ENCODE measurements at places on chromosomes 7 and 10.

GRCh38 chr10:23094786-23095403, 484 bp upstream of the MSRB2 start:
- no peak for DNase-seq

DNA sequence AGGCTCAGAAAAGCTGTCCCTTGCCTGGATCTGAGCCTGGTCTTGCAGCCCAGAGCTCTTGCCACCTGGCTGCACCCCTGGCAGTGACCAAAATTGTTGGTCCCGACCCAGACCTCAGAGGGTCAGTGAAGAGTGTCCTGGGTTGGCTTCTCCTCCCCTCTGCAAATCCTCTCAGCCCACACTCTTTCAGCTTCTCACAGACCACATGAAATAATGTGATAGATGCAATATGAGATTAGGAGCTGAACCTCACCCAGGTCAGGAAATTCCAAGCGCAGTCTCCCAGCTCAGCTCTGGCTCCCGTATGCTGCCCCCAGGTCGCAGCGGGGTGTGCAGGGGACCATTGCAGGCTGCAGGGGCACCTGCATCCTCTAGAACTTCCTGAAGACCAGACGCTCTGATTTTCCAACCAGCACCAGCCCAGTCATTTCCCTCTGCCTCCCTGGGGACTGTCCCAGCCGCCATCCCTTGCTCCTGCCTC, 19.6 kb upstream of the RET start:
- no peak for DNase-seq

DNA sequence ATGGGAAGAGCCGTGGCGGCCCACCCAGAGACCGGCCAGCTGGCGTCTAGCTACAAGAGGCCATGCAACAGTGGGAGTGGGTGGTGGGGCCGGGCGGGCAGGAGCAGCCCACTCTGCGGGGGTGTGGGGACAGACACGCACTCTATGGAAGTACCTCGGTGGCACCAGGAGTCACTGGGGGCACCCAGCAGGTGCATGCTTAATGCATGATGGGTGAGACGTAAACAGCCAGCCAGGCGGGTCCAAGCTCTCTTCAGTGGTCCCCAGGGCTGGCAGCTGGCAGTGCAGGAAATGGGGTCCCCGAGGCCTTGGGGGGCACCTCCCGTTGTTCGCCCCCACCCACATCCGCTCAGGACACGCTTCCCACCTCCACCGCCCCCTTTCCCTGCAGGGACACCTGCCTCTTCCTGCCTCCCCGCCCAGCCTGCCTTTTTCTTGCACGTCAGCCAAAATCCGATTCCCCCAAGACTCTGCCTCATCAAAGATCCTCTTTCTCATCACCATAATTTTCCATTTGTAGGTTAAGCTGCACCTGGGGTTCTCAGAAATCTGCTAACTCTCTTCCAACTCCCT, 22.6 kb upstream of the PSMG3 start:
- DNase-seq = no peak

- no peak for DNase-seq
Observed at GRCh38 chr7:158362912-158363905, 224.4 kb downstream of the PTPRN2 start.

DNA sequence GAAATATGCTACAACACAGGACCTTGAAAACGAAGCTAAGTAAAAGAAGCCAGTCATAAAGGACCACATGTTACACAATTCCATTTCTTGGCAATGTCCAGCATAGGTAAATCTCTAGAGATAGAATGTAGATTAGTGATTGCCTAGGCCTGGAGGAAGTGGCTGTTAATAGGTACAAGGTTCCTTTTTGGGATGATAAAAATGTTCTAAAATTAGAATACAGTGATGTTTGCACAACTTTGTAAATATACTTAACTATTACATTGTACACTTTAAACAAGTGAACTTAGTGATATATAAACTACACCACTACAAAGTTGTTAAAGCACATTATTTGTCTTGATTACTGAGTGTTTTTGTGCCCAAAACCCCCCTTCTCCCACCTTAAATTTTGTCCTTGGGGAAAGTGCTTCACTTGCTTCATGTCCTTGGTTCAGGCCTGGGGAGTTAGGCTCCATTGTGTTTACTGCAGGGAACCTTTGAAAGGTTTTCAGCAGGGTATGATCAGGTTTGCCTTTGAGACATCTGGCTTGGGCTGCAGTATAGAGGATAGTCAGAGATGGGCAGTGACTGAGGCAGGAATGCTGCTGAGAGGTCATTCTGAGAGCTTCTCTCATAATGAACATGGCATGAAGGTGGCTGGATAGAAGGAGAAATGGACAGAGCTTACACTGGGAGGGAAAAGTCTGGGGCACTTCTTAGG, 1052.6 kb downstream of the REEP3 start:
- no peak for DNase-seq

GRCh38 chr10:63522277-63522687, 1.1 kb downstream of the REEP3 start:
- DNase-seq = no peak

DNA sequence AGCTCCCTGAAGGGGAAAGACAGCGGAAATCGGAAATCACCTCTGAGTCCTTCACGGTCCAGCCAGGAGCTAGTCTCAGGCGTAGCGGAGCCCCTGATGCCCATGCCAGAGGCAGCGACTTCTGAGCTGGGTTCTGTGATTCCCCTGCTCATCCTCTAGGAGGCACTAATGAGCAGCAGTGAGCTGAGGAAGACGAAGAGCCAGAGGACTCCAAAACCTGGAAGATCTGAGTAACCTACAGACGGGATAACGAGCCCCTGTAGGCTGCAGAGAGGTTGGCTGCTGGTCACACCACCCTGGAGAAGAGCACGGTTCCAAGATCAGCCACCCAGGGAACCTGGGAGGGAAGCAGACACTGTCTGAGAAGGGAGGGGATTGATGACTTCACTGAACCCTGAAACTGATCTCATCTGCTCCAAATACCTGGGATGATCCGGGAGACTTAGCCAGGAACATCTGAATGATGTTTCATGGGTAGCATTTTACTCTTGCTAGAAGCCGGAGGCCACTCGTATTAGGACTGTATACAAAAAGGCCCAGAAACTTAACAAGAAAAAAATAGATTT, 304.1 kb downstream of the PAXIP1 start:
- no peak for DNase-seq

GRCh38 chr10:72746426-72747363, 54.8 kb downstream of the MCU start:
- no peak for DNase-seq

- DNase-seq = no peak
Observed at GRCh38 chr10:119784340-119785067, 58.7 kb downstream of the INPP5F start.

DNA sequence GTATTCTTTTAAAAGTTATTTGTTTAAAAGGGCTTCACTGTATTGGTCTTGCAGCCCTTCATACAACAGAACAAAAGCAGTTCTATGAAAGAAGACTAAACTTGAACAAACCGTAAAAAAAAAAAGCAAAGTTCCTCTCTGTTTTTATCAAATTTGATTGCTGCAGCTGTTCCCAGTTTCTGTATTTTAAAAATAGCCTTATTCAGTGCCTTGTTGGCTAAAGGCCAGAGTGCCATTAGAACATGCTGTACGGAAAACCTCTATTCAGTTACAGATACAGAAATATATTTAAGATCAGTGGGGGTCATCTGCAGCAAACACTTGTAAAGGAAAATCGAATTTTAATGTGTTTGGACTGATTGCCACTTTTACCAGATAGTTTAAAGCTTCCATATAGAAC, 207.8 kb upstream of the ETV1 start:
- no peak for DNase-seq

- DNase-seq = no peak
Observed at GRCh38 chr10:3735175-3735574, 49.8 kb downstream of the KLF6 start.

- no peak for DNase-seq
Observed at GRCh38 chr7:94921911-94922310, 14.5 kb downstream of the PPP1R9A start.

DNA sequence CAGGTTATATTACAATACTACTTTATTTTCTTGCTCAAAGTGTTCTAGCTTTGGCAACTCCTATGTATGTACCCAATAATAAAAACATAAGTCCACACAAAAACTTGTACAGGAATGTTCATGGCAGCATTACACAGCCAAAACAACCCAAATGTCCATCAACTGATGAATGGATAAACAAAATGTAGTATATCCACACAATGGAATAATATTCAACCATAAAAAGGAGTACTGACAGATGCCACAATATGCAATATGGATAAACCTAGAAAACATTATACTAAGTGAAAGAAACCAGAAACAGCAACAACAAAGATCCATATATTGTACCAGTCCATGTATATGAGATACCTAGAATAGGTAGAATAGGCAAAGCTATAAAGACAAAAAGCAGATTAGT, 21.0 kb downstream of the PPA1 start:
- no peak for DNase-seq

GRCh38 chr7:126557271-126557670, 695.5 kb downstream of the GRM8 start:
- DNase-seq = no peak

GRCh38 chr10:86198271-86198670, 168.3 kb downstream of the GRID1 start:
- no peak for DNase-seq

DNA sequence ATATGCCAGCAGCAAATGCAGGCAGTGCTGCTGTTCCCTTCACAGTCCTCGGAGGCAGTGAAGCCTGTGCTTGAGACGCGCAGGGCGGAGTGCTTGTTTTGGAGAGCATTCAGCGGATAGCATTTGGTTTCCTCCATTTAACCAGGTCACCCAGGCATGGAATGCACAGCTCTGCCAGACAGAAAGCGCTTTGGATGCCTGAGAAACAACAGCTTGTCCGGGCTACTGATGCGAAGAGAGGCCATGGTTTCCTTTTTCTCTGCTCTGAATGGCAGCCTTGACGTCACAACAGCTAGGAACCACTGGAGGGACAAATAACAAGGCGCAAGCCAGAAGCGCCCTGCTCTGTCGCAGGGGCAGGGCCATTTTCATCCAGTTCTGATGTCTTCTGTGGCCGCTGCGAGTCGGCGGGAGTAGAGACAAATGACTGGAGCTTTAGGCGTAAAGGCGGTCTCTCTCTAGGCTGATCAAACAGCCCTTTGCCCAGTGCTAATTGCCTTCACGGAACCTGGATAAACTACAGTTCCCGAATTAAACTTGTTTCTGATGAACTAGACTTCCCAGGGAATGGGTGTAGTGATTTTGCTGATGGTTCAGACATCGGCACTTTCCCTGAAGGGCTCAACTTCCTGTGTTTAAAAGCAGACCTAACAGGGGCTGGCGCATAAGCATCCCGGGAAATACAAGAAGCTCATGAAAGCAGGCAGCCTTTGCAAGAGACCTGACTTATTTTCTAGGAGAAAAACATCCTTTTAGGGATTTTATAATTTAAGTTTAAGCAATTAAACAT, 187.6 kb upstream of the KLF14 start:
- no peak for DNase-seq

- no peak for DNase-seq
Observed at GRCh38 chr7:7321681-7322080, 139.3 kb downstream of the C1GALT1 start.

- no peak for DNase-seq
Observed at GRCh38 chr7:110569486-110570205, 521.3 kb upstream of the LRRN3 start.

DNA sequence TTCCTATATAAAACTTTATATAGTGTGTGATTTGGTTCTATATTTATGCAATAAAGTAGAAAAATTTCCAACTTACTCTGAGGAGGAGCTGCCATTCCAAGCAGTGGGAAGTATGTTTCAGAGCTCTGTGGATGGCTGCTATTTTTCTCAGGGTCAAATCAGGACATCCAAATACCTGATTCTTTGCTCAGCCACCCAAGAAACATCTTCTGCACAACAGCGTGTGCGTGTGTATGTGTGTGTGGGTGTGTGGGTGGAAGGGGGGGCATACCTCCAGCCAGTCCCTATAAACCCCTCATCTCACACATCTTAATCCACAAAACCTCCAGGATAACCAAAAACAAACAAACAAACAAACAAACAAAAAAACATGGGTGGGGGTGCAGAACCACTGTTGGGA, 66.3 kb upstream of the EMX2 start:
- no peak for DNase-seq

DNA sequence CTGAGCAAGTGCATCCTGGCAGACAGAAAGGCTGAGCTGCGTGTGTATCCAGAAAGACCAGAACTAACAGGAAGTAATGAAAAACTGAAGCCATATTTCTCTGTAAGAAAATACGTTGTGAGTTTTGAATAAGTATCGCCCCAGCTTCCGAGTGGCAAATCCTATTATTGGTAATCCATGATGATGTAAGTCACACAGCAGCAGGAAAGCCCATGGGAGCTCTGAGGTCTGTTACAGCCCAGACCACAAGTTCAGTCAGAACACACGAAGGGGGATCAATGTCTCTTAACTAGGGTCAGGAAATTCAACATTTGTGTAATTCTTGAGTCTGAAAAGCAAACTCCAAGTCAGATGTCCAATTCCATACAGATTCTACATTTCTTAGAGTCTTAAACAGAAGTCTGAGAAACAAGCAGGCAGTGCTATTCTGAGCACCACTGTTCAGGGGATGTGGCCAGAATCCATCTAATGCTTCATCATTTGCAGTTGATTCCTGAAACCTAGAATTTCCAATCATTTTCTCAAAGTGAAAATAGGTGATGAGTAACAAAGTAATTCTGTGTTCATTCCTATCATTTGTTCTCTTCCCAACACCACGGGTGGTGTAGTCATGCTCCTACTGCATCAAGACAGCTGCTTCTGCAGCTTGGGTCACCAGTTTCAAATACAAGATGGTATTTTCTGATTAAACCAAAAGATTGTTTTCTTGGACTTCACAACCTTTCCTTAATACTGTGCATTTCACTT, at the start of gene LRIT2:
Gene LRIT2, minus strand, starts transcription at position 118 of the 747 bp plus-strand sequence. Its CDS starts 24 bp downstream, at position 94.
- no peak for DNase-seq

- DNase-seq = no peak
Observed at GRCh38 chr7:134022286-134022911, 104.7 kb upstream of the LRGUK start.
